ENCODE measurements at places on chromosomes 12 and 14.

DNA sequence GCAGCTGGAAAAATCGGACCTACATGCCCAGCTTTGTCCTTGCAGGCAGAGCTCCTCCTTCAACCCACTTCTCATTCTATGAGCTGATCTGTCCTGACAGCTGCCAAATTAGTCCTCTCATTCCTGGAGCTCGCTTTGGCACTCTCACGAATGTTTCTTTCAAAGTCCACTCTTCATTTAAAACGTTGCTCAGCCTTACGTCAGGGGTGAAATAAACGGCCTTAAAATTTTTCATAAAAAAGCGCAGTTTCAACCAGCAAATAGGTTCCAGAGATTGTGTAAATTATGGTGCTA, 120.9 kb upstream of the HIF1A start:
- DNase-seq: no peak

GRCh38 chr14:105600939-105601359, 74.6 kb downstream of the TMEM121 start:
- no peak for DNase-seq

- no peak for DNase-seq
Observed at GRCh38 chr12:3378655-3379054, 112.3 kb upstream of the PRMT8 start.

- no peak for DNase-seq
Observed at GRCh38 chr14:91977884-91978283, 30.4 kb upstream of the FBLN5 start.

DNA sequence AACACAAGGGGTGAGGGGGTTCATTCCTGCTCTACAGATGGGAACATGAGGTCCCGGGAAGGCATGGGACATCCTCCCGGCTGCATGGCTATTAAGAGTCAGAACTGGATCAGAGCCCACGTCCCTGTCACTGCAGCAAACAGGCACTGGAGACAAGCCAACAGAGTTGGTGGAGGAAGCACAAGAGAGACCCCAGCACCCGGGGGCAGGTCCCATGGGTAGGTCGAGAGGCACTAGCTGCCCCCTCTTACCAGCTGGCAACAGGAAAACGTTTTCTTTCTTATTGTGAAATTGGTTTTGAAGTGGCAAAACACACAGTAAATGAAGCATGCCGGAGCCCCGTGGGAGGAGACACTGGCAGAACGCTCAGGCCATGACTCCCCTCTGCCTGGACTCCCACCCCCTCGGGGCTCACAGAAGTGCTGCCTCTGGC, 43.6 kb downstream of the SYNE3 start:
- no peak for DNase-seq

DNA sequence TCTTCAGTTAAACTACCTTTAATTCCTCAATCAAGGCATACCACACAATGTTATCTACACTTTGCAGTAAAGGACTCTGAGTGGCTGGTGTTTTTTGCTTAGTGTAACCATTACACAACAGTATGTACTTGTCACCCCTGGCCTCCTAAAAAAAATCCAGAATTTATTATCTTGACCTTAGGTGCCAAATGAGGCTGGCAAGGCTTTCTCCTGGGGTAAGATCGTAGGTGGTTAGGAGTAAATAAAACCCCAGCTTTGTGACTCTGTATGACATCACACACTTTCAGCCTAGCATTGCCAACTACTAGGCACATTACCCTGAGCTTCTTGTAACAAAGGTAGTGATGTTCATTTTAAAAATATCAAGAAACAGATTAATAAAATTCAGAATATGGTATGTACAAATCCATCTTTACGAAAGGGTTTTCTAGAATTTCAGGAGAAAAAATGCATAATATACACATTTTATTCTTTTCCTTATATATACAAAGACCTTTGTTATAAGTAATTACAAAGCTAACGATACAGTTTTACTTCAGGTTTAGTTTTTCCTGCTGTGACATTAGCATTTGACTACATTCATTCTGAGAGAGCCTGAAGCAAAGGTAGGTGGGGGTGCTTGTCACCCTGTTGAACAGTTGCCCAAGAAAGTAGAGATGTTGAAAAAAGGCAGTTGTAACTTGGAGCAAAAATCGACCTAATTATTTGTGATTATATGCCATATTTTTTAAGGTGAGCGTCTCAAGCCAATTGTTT, 13.5 kb downstream of the TCL1A start:
- no peak for DNase-seq

- no peak for DNase-seq
Observed at GRCh38 chr12:4275016-4275869, 1.7 kb downstream of the CCND2 start.
